Stimulated activated CD8-positive, alpha-beta memory T cell treated with anti-CD3 and anti-CD28 coated beads, Interleukin-4, amount 100 ng/mL, for 1 hour (primary cell): ENCODE measurements at places on chromosomes 3 and 15.

DNA sequence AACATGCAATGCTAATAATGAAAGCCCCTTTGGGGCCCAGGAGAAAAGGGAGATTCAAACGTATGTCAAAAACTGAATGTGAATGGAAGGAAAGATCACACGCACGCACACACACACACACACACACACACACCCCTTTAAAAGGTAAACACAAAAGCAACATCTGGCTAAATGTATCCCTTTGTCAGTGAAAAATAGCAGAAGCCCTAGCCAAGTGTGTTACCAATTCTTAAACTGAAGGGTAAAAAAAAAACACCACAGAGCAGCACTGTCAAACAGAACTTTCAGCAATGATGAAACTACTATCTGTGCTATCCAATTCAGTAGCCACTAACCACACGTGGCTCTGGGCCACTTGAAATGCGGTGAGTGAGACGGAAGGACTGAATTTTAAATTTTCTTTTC is 4.9 kb downstream of the RFTN1 start:
- no peak for DNase-seq

DNA sequence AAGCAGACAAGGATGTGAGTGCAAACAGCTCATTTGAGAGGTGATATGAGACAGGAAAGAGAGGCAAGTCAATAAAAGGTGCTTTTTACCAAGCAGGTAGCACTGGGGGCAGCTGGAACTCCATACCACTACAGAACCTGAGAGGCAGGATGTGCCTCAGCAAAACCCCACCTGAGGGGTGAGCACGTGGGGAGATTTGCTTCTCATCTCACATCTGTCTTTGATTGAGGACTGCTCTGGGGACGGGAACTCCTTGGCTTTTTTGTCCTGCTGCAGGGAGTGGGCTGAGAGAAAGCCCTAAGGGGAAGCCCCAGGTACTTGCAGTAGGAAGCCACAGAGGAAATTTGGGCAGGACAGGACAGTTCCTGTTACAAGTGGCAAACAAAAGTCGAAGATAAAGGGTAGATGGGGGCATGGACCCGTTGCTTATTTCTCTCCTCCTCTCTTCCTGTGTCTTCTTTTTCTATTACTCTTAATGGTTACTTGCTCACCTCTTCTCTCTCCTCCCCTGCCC is 27.1 kb downstream of the CFAP161 start:
- DNase-seq, result no peak

- DNase-seq, result no peak
Measured at GRCh38 chr3:186538779-186539178, 5.4 kb downstream of the CRYGS start.

GRCh38 chr3:106048946-106049481 is 180.2 kb upstream of the CBLB start:
- DNase-seq, result no peak

DNA sequence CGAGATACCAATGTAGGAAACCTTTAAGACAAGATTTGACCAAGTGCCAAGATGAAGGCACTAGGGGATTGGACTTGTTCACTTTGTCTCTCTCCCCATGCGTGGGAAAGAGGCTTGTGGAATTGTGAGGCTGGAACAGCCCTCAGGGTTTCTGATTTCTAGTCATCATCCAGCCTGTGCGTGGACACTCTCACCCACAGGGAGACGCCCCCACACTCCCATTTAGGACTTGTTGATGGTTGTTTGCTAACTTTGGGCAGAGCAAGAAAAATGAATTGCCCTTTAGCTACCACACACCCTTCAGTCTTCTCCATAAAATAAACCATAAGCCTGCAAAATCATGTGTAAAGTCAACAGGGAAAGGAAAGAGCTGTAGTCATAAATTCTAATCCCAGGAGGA is 18.4 kb downstream of the ACKR2 start:
- no peak for DNase-seq

GRCh38 chr3:71657831-71658530 is 67.2 kb downstream of the EIF4E3 start:
- DNase-seq, result no peak

DNA sequence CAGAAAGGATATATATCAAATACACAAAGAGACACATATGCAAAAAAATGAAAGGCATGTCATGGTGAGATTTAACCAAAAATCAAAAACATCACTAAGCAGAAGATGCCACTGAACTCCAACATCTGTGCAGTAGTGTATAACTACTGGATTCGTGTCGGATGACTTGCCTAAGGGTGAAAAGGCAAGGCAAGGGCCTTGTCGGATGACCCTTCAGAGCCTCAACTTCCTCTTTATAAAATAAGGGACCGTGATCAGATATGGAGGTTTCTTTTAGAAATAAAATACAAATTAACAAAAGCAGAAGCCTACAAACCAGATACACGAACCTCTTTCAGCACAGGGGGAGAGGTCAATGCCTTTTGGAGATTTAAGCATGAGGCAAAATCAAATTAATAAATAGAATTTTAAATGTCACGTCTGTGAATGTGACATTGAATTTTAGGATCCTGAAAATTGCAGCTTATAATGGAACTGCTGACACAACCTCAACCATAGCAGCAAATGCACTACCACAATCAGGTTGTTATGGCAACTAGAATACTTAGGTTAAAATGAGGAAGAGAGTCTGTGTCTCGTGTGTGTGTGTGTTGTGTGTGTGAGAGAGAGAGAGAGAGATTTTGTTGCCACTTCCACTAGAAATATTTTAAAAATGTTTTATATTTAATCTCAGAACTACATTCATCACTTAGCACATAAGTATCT is 8.3 kb upstream of the CHRM5 start:
- DNase-seq, result no peak

DNA sequence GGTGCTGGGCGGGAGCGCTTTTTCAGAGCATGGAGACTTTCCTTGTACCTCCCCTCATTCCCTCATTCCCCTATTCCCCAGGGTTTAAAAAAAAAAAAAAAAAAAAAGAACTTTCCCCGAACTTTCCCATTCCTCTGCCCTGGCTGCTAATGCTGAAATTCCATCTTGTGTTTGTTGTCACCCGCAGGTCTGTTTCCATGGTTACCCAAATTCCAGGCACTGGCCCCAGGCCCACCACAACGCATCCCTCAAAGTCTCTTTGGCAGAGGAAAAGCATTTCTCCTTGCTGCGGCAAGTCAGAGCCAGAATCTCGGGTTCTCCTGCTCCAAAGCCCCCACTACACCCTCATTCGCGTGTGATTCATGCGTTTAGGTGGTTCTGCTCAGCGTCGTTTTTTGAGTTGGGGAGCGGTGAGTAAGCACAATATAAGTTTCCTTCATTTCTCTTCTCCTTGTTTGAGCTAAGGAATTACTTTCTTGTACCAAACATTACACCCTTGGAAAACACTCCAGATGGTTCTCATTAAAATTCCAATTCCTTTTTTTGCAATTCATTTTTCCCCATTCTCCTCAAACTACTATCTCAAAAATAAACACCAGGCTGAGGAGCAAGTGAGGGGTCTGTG is 21.6 kb downstream of the ANAPC13 start:
- no peak for DNase-seq

GRCh38 chr3:87626546-87626945 is 350.2 kb upstream of the POU1F1 start:
- DNase-seq, result no peak

- no peak for DNase-seq
Measured at GRCh38 chr3:17054301-17054981, 169.7 kb downstream of the PLCL2 start.

GRCh38 chr15:38164061-38164460 is 88.6 kb upstream of the SPRED1 start:
- no peak for DNase-seq

DNA sequence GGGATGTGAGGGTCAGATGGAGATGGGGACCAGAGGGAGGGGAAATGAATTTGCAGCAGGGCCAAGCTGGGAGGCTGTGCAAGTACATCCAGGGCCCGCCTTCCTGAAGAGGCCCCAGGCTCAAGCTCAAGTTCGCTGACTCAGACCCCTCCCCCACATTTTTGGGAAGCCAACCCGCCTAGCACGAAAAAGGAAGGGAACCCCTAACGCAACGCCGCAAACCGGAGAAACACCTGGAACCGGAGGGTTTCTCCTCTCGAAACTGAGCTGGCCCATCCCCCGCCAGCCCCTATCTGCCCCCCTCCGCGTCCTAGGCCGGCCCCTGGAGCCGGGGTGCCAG is 624 bp downstream of the AP3B2 start:
- no peak for DNase-seq

DNA sequence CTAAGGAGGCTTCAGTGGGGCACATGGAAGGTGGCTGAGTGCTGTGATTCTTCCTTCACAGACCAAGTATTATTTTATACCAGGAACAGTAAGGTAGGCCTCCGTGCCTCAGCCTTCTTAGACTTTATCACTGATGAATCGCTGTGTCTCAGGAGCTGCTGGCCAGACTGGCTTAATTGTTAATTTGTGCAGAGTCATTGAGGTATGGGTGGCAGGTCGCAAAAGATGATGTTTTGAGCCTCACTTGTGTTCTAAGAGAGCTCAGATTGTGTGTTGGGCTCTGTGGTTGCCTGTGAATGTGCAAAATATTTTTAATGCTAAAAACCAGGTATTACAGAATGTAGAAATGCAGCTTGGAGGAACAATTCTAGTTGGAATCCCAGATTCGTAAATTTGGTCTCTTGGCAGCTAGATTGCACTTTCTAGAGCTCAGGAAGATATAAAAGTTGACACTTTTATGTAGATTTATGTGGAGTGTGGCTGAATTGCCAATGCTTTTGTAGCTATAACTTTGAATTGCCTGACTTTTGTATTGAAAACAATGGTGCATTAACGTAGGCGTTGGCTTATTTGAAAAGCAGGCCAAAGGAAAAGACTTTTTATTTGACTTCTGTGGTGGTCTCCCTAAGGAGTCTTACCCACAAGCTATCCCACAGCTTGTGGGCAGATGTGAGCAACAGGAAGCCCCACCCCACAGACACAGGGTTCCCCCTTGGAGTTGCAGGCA is 53.4 kb downstream of the LARS2 start:
- no peak for DNase-seq

- no peak for DNase-seq
Measured at GRCh38 chr3:146498002-146498736, 28.8 kb upstream of the PLSCR2 start.

DNA sequence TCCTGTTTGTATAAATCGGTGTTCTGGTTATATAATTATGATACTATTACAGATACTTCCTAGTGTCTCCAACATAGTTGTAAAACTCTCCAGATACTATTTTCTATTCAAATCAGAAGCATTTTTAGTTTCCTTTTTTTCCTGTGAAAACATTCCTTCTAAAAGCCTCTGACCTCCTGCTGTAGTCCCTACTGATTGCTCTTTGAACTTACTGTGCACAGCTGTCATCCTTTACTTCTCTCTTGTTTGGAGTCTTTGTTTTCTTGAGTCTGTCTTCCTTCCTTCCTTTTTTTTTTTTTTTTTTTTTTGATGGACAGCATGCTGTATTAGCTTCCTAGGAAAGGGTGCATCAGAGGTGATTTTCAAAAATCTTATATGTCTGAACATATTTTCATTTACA is 28.9 kb downstream of the NR2C2 start:
- DNase-seq, result no peak

- DNase-seq, result no peak
Measured at GRCh38 chr3:64343689-64344430, 118.6 kb upstream of the PRICKLE2 start.

- no peak for DNase-seq
Measured at GRCh38 chr3:130950124-130950523, 56.2 kb downstream of the ATP2C1 start.

DNA sequence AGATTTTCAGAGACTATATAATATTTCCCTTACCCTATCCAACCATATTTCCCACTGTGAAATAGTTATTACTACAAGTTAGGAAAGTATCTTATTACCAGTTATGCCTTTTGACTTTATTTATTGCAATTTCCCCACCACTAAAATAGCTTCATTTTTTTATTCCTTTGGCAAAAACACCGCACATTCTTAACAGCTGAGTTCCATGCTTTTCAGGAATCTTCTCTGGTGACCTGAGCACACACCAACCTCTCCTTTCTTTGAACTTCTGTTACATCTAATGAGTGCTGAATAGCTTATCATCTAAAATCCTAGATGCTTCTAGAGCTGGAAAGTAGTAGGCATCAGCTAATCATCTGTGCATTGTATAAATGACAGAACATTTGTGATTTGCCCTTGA is 99.1 kb downstream of the UBE2E2 start:
- no peak for DNase-seq

GRCh38 chr3:106276151-106276550 is 407.3 kb upstream of the CBLB start:
- no peak for DNase-seq

- no peak for DNase-seq
Measured at GRCh38 chr15:57160823-57161560, 215.3 kb upstream of the CGNL1 start.

GRCh38 chr3:48990636-48991469 is 812 bp downstream of the P4HTM start:
- DNase-seq, result no peak

DNA sequence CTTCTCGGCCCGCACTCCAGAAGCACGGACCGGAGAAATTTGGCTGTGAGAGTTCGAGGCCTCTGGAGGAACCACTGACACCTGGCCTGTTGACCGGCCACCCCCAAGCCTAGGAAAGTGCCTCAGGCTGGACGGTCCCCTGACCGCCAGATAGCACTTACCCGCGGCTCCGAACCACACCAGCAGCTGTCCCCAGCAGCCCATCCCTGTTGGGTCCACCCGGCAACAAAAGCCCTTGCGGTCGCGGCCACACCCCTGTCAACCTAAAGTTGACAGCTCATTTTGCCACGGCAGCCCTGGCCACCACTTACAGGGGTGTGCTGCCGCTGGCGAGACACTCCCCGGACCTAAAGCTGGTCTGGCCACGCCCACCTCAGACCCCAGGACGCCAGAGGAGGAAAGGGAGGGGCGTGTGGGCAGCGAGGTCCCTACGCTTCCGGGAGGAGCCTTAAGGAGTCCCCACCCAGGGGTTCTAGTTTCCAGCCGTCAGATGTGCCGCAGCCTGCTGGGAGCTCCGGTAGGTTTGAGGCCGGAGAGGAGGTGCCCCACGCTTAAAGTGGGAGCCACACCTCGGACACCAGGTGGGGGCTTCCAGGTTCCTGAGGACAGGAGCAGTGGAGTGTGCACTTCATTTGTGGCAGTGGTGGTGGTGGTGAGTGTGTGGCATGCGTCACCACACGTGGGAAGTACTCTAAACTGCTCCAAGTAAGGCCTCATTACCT is at the start of gene LTK:
LTK (minus strand) TSS at position 322 of the 722 bp plus-strand sequence; CDS start at position 204, 118 bp downstream.
- DNase-seq, result no peak

DNA sequence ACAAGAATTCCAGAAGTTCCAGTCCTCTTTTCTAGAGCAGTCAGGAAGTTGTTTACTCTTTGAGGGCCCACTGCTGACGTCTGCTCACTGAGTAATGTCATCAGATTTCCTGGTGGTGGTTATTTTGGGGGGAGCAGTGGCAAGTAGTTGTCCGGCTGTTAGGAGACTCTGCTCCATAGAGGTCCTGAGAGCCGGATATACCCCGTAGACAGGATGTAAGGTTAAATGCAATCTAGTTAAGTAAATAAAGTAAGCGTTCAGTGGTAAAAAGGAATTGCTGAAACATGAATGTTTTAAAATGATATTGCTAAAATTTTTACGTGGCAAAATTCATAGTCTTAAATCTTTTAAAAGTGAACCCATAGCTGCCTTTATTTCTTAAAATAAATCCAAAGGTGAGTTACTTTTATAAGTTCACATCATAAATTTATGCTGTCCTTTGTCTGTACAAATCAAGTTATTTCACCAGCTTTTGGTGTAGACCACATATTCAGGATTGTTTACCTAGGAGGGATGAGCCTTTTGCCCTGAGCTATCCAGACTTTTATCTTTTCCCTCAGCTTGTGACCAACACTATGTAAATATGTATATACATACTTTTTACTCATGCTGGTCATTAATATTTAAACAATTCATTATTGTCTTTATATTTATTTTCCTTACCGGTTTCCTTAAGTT is 65.8 kb downstream of the PDE8A start:
- DNase-seq, result no peak
